ENCODE measurements at places on chromosomes 11 and 22.

- no peak for DNase-seq
These were observed 46.4 kb downstream of the PPP6R3 start for GRCh38 chr11:68506908-68507307.

DNA sequence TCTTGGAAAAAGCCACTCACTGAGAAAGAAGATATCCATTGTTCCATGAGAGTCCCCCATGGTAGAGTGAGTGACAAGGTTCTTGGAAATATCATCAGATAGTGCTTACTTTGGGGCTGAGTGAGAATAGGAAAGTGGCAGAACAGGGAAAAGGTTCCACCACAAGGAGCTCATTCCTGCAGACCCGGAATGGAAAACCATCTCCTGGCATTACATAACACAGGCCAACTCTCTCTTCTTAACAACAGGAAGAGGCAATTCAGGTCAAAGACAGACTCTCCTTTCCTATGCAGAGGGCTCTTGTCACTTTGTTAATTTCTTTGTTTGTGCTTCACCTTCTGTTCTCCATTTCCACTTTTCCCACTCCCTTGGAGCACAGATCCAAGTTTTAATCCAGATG lies 259.7 kb downstream of the KIRREL3 start:
- no peak for DNase-seq

DNA sequence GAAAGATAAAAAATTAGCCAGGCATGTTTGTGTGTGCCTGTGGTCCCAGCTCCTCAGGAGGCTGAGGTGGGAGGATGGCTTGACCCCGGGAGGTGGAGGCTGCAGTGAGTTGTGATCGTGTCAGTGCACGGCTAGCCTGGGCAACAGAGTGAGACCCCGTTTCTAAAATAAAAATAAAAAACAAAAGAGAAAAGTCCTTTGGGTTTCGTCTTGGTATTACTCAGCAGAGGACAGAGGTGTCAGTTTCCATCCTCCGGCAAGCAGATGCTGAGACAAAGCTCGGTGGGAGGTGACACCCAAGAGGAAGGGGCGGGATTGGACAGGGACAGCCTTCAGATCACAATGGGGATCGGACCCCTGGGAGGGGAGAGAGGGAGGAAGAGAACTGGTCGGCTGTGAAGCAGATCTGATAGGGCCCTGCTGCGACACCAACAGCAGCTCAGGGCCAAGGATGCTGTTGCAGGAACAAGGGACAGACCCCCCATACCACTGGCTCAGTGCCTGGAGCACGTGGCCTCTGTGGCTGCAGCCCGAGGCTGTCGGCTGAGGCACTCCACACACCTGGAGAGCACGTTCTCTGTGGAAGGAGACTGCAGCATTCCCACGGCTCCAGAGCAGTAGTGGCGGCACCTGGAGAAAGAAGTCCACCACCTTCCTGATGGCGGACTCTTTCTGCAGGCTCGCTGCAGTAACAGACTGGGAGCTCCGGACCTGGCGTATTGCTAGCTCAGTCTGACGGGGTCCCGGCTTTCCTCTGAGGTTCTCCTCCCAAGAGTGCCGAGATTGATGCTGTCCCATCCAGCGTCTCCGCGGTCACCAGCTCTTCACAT lies 5.2 kb upstream of the BID start:
- DNase-seq: peak; percentile 55

GRCh38 chr22:44206696-44207095 lies 26.0 kb downstream of the PARVG start:
- DNase-seq: no peak

DNA sequence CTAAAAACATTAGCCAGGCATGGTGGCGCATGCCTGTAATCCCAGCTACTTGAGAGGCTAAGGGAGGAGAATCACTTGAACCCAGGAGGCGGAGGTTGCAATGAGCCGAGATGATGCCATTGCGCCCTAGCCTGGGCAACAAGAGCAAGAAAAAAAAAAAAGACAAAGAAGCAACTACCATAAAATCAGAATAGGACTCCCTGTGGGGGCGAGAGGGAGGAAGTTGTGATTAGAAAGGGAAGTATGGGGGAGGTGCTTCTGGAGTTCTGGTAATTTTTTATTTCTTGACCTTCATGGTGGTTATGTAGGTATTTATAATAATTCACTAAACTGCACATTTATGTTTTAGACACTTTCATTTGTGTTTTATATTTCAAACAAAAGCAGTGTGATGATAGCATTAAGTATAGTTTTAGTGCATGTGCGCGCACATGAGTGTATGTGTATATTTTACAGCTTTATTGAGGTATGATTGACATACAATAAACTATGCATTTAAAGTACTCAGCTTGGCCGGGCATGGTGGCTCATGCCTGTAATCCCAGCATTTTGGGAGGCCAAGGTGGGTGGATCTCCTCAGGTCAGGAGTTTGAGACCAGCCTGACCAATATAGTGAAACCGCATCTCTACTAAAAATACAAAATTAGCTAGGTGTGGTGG lies 43.5 kb downstream of the SIK2 start:
- DNase-seq: no peak
